Stimulated activated naive CD8-positive, alpha-beta T cell treated with anti-CD3 and anti-CD28 coated beads, Interleukin-15, amount 100 ng/mL, for 72 hours (primary cell): ENCODE measurements at places on chromosomes 4 and X.

DNA sequence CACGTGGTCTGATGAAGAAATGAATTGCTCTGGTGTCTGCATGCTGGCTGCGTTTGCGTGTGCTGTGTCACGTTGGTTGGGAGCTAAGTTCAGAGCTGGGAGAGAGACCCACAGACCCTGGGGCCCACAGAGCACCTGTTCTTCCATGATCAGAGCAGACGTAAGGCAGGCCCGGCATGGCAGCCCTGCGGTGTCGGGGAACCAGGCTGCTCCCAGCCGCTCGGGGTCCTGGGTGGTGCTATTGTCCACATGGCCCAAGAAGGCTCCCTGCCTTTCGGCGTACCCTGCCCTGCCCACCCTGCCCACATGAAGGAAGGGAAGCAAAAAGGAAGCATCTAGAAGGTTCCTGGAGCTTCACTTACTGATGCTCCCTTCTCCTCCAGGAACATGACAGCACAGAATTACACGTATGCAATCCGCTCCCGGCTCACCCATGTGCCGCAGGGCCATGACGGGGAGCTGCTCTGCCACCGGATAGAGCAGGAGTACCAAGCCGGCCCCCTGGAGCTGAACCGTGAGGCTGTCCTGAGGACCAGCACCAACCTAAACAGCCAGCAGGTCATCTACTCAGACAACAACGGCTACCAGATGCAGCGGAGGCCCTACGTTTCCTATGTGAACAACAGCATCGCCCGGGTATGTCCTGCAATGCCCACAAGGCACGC lies 30.9 kb upstream of the MRFAP1 start:
- no peak for DNase-seq

GRCh38 chr4:185965426-185966384 lies 103.3 kb upstream of the TLR3 start:
- DNase-seq = no peak

- peak; percentile 7 for DNase-seq
Measured at GRCh38 chrX:20378233-20378920, 111.7 kb upstream of the RPS6KA3 start.

DNA sequence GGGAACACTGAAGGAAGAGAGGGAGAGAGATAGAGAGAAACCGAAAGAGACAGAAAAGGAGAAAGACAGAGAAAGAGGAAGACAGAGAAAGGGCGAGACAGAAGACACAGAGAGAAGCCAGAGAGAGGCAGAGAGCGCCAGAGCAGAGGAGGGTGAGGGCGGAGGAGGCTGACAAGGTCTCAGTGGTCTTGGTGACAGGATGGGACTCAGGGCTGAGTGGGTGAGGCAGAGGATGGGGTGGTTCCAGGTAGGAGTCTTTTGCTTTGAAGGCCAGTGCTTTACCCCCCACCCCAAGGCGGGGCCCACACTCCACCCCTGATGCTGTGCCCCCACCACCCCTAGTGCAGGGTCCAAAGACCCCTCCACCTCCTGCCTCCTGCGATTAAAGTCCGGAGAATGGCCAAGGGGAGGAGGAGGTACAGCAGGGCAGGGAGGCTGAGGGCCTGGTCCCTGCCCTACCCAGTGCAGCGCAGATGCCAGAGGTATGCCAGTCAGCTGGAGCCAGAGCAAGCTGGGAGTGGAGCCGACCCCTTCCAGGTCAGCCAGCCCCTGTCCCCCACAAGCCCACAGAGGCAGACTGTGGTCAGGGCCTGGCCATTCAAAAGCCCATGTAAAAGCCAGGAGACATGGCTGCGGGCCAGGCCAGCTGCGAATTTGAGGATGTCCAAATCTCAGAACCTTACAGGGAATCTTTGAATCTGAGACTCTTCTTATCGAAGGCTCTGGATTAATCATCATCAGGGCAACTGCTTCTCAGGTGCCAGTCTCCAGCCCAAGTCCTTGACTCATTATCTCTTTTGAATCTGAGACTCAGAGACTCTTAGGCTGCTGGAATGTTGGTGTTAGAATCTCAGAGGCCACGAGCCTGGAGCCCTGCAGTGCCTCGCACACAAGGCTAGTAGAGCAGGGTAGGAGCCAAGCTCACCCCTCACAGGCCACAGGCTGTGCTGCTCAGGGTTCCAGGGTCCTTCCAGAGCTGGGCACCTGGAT lies 758 bp downstream of the IQSEC2 start:
- no peak for DNase-seq

DNA sequence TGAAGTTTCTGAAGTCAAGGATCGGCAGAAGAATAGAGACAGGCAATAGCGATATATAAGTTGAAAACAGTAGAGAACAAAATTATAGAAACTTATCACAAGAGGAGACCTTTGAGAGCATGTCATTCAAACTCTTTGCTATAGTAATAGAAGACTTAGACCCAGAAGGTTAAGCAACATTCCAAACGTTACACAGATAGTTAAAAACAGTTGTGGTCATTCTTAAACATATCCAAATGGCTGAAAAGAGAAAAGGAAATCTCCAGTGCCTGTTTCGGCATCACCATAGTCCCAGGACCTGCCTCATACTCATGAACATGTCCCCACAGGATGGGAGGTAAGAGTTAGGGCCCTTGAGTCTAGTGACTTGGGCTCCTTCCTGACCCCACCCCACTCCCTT lies 258.1 kb upstream of the NOCT start:
- DNase-seq = no peak

DNA sequence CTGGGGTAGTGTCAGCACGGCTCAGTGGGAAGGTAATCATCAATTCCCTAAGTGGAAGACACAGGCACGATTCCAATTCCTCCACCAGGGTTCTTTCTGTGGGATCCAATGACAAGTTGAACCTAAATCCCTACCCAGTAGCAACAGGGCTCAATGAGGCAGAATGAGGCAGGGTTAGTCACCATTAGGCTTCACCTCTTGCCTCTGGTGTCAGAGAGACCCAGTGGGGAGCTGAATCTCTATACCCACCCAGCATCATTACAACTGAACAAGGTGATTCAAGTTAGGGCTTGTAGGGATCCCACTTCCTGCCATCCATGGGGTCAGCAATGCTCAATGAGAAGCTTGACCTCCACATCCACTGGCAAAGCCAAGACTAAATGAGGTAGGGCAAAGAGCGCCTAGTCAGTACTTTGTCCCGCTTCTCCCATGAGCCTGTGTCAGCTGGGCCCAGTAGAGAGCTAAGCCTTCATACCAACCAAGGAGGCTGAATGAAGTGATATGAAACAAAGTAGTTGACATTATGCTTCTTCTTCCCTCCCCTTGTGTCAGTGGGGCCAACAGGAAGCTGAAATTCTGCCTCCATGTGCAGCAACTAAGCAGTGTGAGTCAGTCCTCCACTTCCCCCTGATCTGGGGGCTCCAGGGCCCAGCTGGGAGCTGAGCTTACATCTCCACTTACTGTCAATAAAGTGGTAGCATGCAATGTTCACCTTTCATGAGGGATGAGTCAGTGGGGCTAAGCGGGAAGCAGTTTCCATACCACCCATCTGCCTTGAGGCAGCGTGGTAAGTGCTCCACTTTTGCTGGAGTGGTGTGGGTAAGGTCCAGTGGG lies 36.4 kb upstream of the RBM41 start:
- DNase-seq = peak; percentile 31

- no peak for DNase-seq
Measured at GRCh38 chrX:82764521-82764920, 743.6 kb upstream of the POU3F4 start.

DNA sequence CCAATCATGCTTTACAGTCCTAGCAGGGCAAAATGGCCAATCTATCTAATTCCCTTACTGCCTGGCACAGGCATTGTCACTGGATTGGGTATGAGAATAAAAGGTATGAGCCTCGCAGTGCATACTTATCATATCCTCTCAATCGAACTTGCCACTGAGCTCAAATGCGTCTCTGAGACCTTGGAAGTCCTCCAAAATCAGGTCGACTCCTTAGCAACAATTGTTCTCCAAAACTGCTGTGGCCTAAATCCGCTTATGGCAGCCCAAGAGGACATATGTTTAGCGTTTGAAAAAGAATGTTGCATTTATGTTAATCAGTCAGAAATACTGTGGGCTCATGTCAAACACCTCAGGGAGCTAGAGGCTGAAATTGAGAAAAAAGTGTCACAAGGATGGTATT lies 69.7 kb downstream of the SPIN4 start:
- DNase-seq = no peak

- DNase-seq = no peak
Measured at GRCh38 chrX:149877636-149878035, 3.3 kb upstream of the MAGEA8 start.

GRCh38 chr4:21655031-21655430 lies 293.5 kb downstream of the KCNIP4 start:
- DNase-seq = no peak

- no peak for DNase-seq
Measured at GRCh38 chr4:48093991-48094416, 40.0 kb downstream of the TXK start.

DNA sequence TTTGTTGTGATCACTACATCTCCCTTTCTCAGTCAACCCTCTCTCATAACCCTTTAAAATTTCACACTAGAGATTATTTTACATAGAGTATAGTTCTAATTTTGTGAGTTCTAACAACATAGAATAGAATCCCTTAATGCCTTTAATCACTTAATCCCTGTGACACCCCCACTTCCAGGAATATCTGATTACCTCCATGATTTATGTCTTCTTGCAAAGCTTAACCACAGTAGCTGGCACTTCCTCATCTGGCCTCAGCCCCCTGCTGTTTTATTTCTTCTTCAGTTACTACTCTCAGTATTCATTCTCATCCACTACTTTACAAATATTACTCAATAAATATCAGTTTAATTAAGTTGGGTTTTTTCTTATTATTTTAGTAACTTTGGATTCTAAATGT lies 340.9 kb downstream of the CENPC start:
- DNase-seq = no peak

DNA sequence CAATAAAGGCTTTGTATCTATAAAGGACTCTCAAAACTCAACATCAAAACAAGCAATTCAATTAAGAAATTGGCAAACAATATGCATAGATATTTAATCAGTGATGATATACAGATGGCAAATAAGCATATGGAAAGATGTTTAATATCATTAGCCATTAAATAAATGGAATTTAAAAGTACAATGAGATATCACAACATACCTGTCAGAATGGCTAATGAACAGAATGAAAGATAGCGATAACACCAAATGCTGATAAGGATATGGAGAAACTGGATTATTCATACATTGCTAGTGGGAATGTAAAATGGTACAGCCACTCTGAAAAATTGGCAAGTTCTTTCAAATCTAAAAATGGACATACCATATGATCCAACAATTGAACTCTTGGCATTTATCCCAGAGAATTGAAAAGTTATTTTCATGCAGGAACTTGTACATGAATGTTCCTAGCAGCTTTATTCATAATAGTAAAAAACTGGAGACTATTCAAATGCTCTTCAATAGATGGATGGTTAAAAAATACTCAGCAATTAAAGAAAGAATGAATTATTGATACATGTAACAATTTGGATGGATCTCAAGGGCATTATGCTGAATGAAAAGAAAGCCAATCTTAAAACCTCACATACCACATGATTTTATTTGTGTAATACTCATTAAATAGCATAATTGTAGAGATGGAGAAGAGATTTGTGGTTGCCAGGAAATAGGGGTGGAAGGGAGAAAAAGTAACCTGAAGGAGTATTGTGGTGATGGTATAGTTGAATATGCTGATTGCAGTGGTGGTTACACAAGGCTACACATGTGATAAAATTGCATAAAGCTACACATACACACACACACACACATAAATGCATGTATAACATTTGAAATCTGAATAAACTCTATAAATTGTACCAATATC lies 45.9 kb upstream of the ALG13 start:
- DNase-seq = no peak

- DNase-seq = no peak
Measured at GRCh38 chr4:168540086-168540485, 43.2 kb downstream of the PALLD start.

DNA sequence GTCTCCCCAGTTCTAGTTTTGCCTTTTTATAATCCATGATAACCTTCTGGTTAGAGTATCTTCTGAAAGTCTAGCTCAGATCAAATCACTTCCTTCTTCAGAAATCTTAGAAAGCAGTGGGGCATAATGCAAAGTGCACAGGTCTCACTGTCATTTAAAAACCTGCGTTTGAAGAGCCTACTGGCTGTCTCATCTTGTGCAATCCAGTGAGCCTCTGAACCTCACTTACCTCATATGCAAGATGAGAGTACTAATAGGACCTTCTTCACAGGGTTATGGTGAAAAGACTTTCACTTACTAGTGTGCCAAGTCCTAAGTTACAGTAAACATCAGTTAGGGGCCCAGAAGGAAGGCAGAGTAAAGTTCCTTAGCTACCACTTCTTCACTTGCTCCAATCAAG lies 131.4 kb downstream of the ENOX2 start:
- DNase-seq = no peak

DNA sequence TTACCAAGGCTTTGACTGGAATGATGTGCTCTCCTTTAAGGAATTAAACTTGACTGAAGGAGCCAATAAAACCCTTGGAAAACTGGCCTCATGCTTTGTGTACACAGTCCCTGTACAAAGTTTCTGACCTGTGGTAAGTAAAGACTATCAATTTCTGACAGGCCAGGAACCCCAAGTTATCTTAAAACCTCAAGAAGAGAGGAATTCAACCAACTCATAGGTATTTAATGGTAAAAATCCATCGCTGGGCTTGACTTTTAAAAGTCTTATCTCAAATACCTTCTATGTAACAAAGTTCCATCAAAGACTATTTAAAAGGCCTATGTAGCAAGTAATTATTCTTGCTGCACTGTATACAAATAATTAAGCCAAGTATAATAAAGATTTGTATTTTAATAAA lies 103.7 kb upstream of the TENT5D start:
- DNase-seq = no peak

DNA sequence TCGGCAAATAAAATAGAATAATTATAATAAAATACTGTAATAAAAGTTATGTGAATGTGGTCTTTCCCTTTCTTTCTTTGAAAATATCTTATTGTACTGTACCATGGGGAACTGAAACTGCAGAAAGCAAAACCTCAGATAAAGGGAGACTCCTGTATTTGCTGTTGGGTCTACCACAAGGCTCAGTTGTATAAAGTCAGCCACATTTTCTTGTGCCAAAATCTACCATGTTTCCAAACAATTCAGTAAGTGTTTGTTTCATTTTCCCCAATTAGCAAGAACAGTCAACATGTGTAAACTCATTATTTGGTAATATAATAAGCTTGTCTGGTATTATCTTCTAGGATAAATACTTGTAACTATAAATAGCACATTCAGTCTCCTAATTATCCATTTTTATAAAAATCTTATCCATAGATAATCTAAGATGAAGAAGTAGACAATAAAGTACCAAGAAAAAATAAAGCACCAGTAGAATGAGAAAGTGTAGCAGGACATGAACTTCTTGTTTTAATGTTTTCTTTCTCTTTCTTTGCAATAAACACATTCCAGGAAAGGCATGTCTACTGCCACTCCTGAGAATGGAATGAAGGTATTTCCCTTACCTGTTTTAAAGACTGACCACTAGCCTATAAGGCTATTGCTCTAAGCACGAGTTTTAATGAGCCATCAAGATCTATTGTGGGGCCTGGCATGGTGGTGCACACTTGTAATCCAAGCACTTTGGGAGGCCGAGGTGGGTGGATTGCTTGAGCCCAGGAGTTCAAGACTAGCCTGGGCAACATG lies 15.0 kb upstream of the OTUD4 start:
- DNase-seq = no peak

- no peak for DNase-seq
Measured at GRCh38 chrX:72238183-72238582, 644 bp downstream of the ERCC6L start.

- no peak for DNase-seq
Measured at GRCh38 chr4:152342293-152342692, 193.6 kb downstream of the FBXW7 start.

GRCh38 chr4:26355392-26356052 lies 34.7 kb downstream of the RBPJ start:
- no peak for DNase-seq
